MG63 (cell line): ENCODE measurements at places on chromosomes 4 and X.

- no peak for DNase-seq
Observed at GRCh38 chr4:109658871-109659410, 44.3 kb downstream of the CASP6 start.

DNA sequence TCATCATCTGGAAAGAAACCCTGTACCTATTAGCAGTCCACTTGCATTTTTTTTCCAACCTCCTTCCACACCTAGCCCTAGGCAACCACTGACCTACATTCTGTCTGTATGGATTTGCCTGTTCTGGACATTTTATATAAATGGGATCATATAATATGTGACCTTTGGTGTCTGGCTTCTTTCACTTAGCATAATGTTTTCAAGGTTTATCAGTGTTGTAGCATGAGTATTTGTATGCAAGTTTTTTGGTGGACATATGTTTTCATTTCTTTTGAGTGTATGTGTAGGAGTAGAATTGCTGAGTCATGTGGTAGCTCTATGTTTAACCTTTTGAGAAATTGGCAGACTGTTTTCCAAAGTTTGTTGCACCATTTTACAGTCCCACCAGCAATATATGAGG is 198.6 kb downstream of the CEP135 start:
- no peak for DNase-seq

GRCh38 chr4:184648313-184649025 is 778 bp downstream of the CASP3 start:
- peak; percentile 47 for DNase-seq

GRCh38 chr4:176313596-176314336 is 6.0 kb upstream of the SPCS3 start:
- no peak for DNase-seq

DNA sequence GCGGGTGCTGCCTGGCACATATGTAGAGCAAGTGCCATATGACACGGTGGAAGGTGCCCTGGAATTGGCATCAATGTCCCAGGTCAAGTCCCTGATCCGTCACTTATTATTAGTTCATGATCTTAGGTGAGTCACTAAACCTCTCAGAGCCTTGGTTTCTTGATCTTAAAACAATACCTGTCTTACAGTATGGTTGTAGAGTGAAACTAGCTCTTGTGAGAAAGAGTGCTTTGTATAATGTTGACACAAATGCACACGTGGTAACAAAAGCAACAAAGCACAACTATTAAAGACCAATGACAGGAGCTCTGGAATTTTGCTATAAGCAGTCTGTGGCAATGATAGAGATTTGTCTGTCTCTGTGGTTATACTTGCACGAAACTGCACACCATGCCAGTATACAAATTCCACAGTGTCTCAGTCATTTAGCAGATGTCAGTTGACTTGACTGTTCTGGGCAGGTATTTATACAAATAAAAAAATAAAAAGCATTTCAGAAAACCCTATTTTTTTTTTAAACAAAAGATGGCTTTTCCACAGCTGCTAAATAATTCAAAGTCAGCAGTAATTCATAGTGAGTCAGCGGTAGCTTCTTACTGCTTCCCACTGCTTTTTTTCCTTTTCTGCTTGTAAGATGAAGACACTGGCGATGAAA is 19.7 kb upstream of the ACSL1 start:
- DNase-seq = peak; percentile 38

- DNase-seq = no peak
Observed at GRCh38 chr4:94349193-94349592, 6.6 kb upstream of the HPGDS start.
